ENCODE measurements at places on chromosomes 6 and 20. TPM values are rescaled to one million over a fixed set of nuclear protein-coding genes. Genes with fewer than 3 reads are reported as not detected.
A peak's percentile ranks its signal among the peaks of the same experiment; 100 is the strongest.

DNA sequence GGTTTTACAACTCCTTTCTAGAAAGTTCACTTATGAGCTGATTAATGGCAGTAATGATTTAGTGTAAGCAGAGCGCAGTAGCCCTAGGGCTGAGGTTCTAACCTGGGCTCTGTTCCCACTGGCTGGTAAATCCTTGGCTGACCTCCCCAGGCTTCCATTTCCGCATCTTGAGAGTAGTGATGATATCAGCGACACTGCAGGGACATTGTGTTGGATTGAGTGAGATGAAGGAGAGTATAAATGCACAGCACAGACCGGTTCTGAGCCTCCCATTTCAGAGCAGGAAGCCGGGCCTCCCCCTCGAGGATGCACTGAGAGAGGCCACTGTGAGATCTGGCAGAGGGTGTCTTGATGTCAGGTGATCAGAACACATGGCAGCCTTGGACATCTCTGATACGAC, 477.2 kb upstream of the SULF2 start:
- H3K4me1 ChIP-seq, result no peaks in the 10 kb centered on the region
- H3K27ac ChIP-seq, result no peak overlapping the region

- peak; percentile 65 for DNase-seq
- peaks cover 35% of the 10 kb centered on the region for H3K4me1 ChIP-seq
- H3K36me3 ChIP-seq, result no peaks in the 10 kb centered on the region
- no peaks in the 10 kb centered on the region for H3K27me3 ChIP-seq
These were observed 331.8 kb downstream of the HACE1 start for GRCh38 chr6:104527761-104528415.

GRCh38 chr6:33391922-33392594, 435 bp downstream of the KIFC1 start:
- no peaks in the 10 kb centered on the region for H3K27me3 ChIP-seq
- no peak for DNase-seq
- peaks cover 14% of the 10 kb centered on the region for H3K4me1 ChIP-seq
- H3K27ac ChIP-seq, result peak overlapping the region; percentile 89
- no peaks in the 10 kb centered on the region for H3K36me3 ChIP-seq
- H3K4me3 ChIP-seq, result peak overlapping the region; percentile 45

GRCh38 chr6:509676-510075, 118.1 kb downstream of the IRF4 start:
- no peaks in the 10 kb centered on the region for H3K4me1 ChIP-seq
- no peak overlapping the region for H3K27ac ChIP-seq
- H3K27me3 ChIP-seq, result no peaks in the 10 kb centered on the region
- H3K36me3 ChIP-seq, result no peaks in the 10 kb centered on the region
- DNase-seq, result no peak

The PTCRA gene
- total RNA-seq, result not detected

DNA sequence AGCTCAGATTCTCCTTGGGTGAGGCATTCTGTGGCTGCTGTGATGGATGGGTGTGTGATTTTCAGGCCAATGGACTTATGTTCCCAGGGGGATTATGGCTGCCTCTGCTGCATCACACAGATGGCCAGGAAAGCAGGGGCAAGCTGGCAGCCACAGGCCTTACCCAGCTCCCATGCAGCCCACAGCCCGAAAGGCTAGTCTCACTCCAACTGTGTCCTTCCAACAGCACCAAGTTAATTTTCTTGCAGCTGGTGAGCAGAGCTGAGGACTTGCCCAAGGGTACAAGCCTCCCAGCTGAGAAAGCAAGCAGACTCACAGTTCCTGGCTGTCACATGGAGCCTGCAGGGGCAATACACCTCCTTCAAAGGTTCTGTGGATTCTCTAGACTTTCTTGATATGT, 155.2 kb upstream of the KHDRBS2 start:
- no peak overlapping the region for H3K27ac ChIP-seq
- H3K4me1 ChIP-seq, result no peaks in the 10 kb centered on the region
- no peak overlapping the region for H3K4me3 ChIP-seq
- H3K36me3 ChIP-seq, result no peaks in the 10 kb centered on the region
- no peak for DNase-seq

The POU3F2 gene
- total RNA-seq, result not detected

- no peak overlapping the region for H3K27ac ChIP-seq
- H3K27me3 ChIP-seq, result no peaks in the 10 kb centered on the region
- H3K36me3 ChIP-seq, result peaks cover 4% of the 10 kb centered on the region
- no peak overlapping the region for H3K4me3 ChIP-seq
These were observed 74.1 kb upstream of the MAP7 start for GRCh38 chr6:136624347-136624746.

- no peak overlapping the region for H3K4me3 ChIP-seq
- DNase-seq, result no peak
- no peak overlapping the region for H3K27ac ChIP-seq
- no peaks in the 10 kb centered on the region for H3K36me3 ChIP-seq
- no peaks in the 10 kb centered on the region for H3K27me3 ChIP-seq
These were observed 41.3 kb downstream of the TGM3 start for GRCh38 chr20:2337142-2337541.

DNA sequence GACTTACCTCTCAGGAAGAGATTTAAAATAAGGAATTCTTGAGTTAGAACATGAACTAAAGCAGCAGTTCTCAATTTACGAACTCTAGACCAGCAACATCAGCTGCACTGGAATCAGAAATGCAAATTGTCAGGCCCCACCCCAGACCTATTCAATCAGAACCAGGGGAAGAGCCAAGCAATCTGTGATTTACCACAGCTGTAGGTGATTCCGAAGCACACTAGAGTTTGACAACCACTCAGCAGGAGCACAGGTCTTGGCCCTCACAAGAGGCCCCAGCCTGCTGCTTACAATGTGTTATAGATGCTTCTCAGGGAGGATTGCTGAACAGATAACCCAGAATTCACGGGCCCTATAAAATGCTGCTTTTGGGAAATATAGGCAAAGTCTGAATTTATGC, 279.2 kb downstream of the PTPRK start:
- H3K36me3 ChIP-seq, result no peaks in the 10 kb centered on the region
- H3K4me1 ChIP-seq, result no peaks in the 10 kb centered on the region
- DNase-seq, result no peak

DNA sequence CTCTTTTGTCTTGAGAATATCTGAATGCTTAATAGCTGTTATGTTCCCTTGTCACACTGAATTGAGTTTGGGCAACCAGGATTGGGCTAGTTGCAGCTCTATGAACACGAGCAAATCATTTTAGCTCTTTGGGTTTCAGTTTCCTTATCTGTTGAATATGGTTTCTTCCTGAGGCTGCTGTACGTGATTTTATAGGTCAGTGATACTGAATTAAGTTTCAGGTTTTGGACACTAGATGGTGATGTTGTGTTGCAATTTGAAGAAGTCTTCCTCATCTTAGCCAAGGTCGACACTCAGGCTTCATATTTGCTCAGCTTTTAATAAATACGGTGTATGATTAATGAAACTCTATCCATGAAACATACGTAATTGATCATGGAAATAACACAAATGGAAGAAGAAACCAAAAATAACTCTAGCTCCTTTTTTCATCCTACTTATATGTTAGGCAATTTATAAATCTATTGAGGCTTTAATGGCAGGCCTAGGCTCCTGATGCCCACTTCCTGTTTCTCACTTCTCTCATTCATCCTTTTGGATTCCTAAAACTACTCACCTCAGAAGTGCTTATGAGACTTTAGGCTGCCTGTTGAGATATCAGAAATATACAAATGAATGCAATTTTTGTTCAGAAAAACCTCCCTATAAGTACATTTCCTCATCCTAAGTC, 354.1 kb upstream of the MAP3K7 start:
- no peak overlapping the region for H3K27ac ChIP-seq
- no peak for DNase-seq
- no peaks in the 10 kb centered on the region for H3K27me3 ChIP-seq
- no peaks in the 10 kb centered on the region for H3K4me1 ChIP-seq
- H3K36me3 ChIP-seq, result no peaks in the 10 kb centered on the region

The SNAI1 gene
- total RNA-seq, result 2.6 TPM

GRCh38 chr6:135461208-135461607, 36.3 kb downstream of the AHI1 start:
- no peaks in the 10 kb centered on the region for H3K27me3 ChIP-seq
- H3K4me1 ChIP-seq, result no peaks in the 10 kb centered on the region
- no peak for DNase-seq
- H3K27ac ChIP-seq, result no peak overlapping the region

The ID4 gene
- 5.3 TPM for total RNA-seq

The MAK gene
- total RNA-seq, result not detected

GRCh38 chr6:78492351-78493017, 374.9 kb upstream of the IRAK1BP1 start:
- no peak overlapping the region for H3K4me3 ChIP-seq
- no peaks in the 10 kb centered on the region for H3K36me3 ChIP-seq
- H3K27me3 ChIP-seq, result no peaks in the 10 kb centered on the region
- no peak overlapping the region for H3K27ac ChIP-seq

The HLA-DQA1 gene
- 6.6 TPM for total RNA-seq

The MARCKS gene
- 43.1 TPM for total RNA-seq

The RIPPLY2 gene
- not detected for total RNA-seq

The MC3R gene
- total RNA-seq, result not detected

- no peaks in the 10 kb centered on the region for H3K4me1 ChIP-seq
- no peak overlapping the region for H3K27ac ChIP-seq
- DNase-seq, result no peak
- H3K4me3 ChIP-seq, result no peak overlapping the region
- no peaks in the 10 kb centered on the region for H3K27me3 ChIP-seq
These were observed 75.5 kb downstream of the SLC22A23 start for GRCh38 chr6:3381233-3381921.

The CCM2L gene
- total RNA-seq, result 3.4 TPM

DNA sequence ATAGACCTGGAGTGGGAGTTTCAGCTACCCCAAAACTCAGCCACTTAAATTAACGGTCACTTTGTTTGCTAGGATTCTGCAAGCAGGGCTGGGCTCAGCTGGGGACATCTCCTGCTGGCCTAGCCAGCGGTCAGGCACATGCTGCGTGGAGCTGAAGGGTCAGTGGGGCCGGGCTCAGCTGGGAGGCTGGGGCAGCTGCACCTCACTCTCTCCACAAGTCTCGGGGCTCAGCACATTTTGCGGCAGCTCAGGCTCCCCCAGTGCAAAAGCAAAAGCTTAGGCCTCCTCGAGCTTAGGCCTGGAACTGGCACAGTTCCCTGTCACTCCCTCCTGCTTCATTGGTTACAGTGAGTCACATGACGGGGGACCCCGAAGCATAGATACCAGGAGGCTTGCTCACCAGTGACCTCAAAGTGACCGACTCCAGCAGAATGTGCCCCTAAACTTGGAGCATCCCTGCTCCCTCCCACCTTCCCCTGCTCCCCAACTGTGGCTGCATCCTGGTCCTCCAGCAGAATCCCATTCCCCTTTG, 80.6 kb upstream of the CST7 start:
- DNase-seq, result no peak
- H3K4me3 ChIP-seq, result no peak overlapping the region
- no peaks in the 10 kb centered on the region for H3K36me3 ChIP-seq
- no peak overlapping the region for H3K27ac ChIP-seq
- peaks cover 7% of the 10 kb centered on the region for H3K27me3 ChIP-seq

The NMBR gene
- total RNA-seq, result not detected

DNA sequence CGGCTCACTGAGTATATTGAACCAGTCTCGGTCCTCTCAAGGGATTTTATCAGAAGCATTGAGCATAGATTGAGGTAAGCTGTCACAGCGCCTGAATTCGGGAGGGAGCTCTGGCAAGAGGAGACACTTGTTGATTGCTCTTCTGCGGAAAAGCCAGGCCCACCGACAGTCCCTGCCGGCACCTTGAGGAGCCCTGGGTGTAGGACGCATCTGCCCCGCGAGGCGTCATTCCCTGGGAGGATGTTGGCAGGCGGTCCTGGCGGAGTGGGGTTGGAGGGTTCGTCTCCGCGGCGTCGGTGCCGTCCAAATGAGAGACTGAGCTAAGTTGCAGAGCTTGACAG, 843 bp downstream of the FBXO9 start:
- peaks cover 42% of the 10 kb centered on the region for H3K4me1 ChIP-seq
- no peaks in the 10 kb centered on the region for H3K36me3 ChIP-seq
- peak overlapping the region; percentile 97 for H3K27ac ChIP-seq
- no peaks in the 10 kb centered on the region for H3K27me3 ChIP-seq
- DNase-seq, result peak; percentile 78
